ENCODE measurements at places on chromosomes 4 and X.

DNA sequence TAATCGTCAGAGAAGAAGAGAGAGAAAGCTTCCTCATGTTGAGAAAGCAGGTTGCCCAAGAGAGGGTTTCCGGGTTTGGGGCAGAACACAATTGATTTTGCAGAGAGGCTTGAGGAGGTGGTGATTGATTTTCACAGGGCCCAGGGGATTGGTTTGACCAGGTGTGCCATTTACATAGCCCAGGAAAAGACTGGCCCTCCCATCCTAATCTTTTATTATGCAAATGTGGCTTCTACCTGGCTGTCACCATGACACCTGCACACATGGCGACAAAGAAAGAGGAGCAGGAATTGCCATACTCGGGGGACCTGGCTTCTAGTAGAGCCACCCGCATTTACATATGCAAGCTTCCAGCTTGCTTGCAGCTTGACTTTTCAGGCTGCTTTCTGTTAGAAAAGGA lies 405.3 kb downstream of the PPP4R3C start:
- DNase-seq: no peak

GRCh38 chrX:69264158-69264581 lies 98.9 kb upstream of the PJA1 start:
- DNase-seq: no peak

DNA sequence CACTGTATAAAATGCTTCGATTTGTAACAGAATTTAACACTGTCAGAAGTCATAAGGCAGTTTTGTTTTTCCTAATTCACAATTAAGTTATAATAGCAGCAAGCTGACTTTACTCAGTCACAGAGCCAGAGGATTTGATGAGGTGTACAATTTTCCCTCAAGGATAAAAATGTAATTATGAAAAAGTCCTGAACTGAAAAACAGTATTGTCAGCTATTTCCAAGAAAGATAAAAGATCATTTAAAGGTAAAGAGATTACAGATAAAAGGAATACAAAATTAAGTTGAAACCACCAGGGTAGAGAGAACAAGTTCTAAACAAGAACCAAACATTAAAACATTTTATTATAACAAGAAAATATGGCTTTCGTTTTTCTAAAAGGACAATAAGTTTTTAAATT lies 86.8 kb upstream of the ZFP42 start:
- no peak for DNase-seq

- peak; percentile 15 for DNase-seq
These were observed 105.4 kb downstream of the HS6ST2 start for GRCh38 chrX:132853040-132853439.

GRCh38 chr4:4386296-4386735 lies 586 bp upstream of the NSG1 start:
- DNase-seq: peak; percentile 14

- DNase-seq: no peak
These were observed 55.3 kb downstream of the RAPGEF2 start for GRCh38 chr4:159158083-159158617.
